ENCODE measurements at places on chromosomes 11 and 22. TPM values are rescaled to one million over a fixed set of nuclear protein-coding genes. Genes with fewer than 3 reads are reported as not detected.

- H3K4me3 ChIP-seq = peak overlapping the region; percentile 82
- no peaks in the 10 kb centered on the region for H3K27me3 ChIP-seq
- peak overlapping the region; percentile 47 for H3K27ac ChIP-seq
- no peak for DNase-seq
These were observed 16.1 kb downstream of the MIAT start for GRCh38 chr22:26673486-26673885.

DNA sequence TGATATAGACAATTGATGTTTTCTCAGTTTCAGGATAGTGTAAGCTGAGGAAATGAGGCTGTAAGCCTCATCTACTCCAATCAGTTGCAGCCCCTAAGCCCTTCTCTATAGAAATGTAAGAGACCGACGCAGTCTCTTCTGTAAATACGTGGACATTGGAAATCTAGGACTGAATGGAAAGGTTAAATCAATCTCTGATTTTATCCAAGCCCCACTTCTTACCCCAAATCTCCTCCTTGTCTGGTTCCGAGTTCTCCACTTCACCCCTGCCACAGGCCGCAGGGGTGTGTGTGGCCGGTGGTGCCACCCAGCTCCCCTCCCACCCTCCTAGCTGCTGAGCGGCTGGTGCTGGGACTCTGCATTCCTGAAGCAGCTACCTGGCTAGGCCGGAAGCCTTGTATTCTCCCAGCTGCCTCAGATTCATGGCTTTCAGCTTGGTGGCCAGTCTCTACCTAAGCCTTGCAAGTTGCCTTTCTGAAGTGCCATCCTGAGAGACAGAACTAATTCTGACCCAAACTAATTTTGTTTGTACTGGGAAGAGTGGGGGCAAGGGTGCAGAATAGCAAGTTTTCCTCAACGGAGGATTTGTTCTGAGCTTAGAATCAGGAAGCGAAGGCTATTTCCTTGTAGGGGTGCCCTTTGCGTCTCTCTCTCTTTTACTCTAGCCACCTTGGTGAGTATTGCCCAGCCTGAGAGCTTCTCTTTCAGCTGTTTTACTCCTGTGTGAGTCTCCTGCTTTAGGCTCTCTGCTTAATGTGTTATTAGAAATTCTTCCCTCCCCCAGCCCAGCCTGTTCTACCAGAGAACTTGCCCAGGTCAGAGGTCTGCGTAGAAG is 749 bp downstream of the VWA5A start:
- H3K4me3 ChIP-seq = peak overlapping the region; percentile 75
- no peaks in the 10 kb centered on the region for H3K4me1 ChIP-seq
- H3K36me3 ChIP-seq = peaks cover 34% of the 10 kb centered on the region
- DNase-seq = peak; percentile 73
- no peaks in the 10 kb centered on the region for H3K27me3 ChIP-seq

Gene HEPN1
- total RNA-seq = not detected

- H3K36me3 ChIP-seq = no peaks in the 10 kb centered on the region
- no peaks in the 10 kb centered on the region for H3K4me1 ChIP-seq
- no peak overlapping the region for H3K27ac ChIP-seq
- no peak overlapping the region for H3K4me3 ChIP-seq
These were observed 13.0 kb downstream of the SCN4B start for GRCh38 chr11:118139578-118139977.

Gene CCDC116
- total RNA-seq = 0.22 TPM

GRCh38 chr22:50581031-50581949 is 1.4 kb downstream of the CHKB start:
- H3K27me3 ChIP-seq = no peaks in the 10 kb centered on the region
- H3K36me3 ChIP-seq = peaks cover 25% of the 10 kb centered on the region
- peaks cover 2% of the 10 kb centered on the region for H3K4me1 ChIP-seq
- no peak for DNase-seq
- H3K27ac ChIP-seq = no peak overlapping the region
- H3K4me3 ChIP-seq = peak overlapping the region; percentile 88

GRCh38 chr11:61828629-61829407 is 718 bp downstream of the FADS2 start:
- H3K27me3 ChIP-seq = no peaks in the 10 kb centered on the region
- no peak overlapping the region for H3K27ac ChIP-seq

Data from H9 (cell line).